Activated naive CD8-positive, alpha-beta T cell treated with anti-CD3 and anti-CD28 coated beads, Interleukin-2, amount 50 U/mL, for 24 hours (primary cell): ENCODE measurements at places on chromosomes 2 and 18.

DNA sequence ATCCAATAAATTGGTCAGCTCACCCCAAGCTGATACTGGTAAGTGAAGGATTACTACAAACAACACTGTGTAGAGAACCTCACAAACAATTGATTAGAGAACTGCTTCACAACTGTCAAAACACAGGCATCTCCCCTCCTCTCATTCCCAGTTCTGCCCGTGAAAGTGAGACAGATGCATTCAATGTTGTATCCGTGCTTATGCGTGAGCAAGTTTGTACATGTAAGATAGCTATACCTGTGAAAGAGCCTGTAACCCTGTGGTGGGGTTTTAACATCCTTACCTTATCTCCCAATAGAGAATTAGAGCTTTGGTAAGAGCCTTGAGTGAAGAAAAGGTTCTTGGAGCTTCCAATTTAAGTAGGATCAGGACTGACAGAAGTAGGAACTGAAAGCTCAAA, 9.1 kb downstream of the MARCHF4 start:
- DNase-seq = no peak
- peaks cover 2% of the 10 kb centered on the region for H3K27me3 ChIP-seq
- H3K4me3 ChIP-seq = no peak overlapping the region
- H3K27ac ChIP-seq = no peak overlapping the region

DNA sequence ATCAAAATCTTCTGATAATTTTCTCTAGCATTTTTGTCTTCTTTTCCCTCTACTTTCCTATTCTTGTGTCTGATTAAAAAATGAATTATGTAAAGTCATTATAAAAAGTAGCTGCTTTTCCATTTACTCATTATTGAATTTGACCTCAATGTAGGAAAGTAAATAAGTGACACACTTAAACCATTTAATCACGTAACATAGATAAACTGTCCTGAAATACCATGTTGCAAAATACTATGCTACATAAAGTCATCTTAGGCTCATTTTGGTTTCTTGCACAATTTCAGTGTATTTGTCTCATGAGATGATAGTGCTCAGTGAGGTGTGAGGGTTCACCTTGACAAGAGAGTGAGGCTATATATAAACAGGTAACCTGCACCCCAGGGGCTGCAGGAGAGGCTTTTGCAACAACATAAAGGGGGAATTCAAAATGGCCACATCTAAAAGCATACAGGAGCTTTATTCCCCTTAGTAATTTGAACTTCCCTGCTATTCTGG, 502.7 kb downstream of the RNF144A start:
- no peak overlapping the region for H3K4me3 ChIP-seq
- no peak overlapping the region for H3K27ac ChIP-seq
- peaks cover 3% of the 10 kb centered on the region for H3K4me1 ChIP-seq

DNA sequence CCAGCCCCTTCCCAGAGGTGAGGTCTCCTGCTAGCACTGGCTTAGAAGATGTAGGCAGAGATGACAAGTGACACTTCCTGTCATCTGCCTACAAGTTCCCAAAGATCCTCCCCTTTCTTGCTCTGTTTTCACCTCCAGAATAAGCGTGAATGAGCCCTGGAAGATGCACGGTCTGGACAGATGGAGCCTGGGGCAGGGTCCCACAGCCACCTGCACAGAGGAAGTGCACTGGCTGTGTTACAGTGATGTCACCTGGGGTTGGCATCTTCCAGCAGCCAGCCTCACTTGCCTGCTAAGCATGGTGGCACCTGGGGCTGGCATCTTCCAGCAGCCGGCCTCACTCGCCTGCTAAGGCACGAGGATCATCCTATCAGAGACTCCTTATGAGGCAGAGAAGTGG, 32.3 kb downstream of the TMEM18 start:
- H3K27me3 ChIP-seq = peaks cover 11% of the 10 kb centered on the region
- no peaks in the 10 kb centered on the region for H3K36me3 ChIP-seq
- no peak overlapping the region for H3K4me3 ChIP-seq
- no peaks in the 10 kb centered on the region for H3K4me1 ChIP-seq
- no peak overlapping the region for H3K27ac ChIP-seq
- DNase-seq = no peak

- no peaks in the 10 kb centered on the region for H3K4me1 ChIP-seq
- DNase-seq = no peak
- H3K36me3 ChIP-seq = no peaks in the 10 kb centered on the region
- H3K27ac ChIP-seq = no peak overlapping the region
- H3K4me3 ChIP-seq = no peak overlapping the region
- H3K27me3 ChIP-seq = peaks cover 5% of the 10 kb centered on the region
Observed at GRCh38 chr2:240711701-240712100, 20.0 kb downstream of the AQP12A start.

DNA sequence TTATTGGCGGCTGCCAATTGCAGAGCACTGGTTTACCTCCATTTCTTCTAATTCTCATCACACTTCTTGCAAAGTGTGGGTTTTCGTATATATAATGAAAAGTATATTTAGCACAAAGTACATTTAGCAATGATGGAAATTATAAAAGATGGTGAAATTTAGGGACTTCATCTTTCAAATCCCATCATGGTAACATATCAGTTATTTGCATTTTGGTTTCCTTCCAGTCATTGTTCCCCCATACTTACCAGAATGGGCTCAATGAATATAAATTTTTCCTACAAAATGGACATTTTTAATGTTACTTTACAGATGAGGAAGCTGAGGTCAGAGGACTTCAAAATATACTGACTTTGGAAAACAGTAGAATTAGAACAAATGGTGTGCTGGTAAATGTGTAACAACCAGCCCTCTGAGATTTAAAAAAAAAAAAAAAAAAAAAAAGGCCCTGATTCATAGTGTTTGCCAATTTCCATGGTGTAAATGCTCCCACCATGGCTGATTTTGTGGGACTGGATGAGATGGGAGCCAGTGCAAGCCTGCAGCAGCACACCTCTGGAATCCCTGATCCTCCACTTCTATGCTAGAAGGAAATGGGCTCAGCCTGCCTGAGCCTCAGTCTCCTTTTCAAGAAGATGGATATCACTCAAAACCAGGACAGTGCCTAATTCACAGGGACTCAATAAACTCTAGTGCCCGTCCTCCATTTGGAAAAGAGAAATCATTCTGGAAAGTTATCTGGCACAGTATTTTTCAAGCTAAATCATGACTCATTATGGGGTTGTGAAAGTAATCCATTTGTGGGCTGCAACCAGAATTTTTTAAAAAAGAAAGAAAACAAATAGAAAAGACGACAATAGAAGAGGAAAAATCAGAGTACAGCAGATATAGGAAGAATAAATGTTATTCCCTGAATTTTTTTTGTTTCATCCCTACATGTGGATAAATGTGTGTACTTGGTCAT, 34.0 kb downstream of the LBH start:
- peaks cover 28% of the 10 kb centered on the region for H3K36me3 ChIP-seq
- peak overlapping the region; percentile 76 for H3K4me3 ChIP-seq
- H3K27me3 ChIP-seq = no peaks in the 10 kb centered on the region
- no peak for DNase-seq
- peak overlapping the region; percentile 94 for H3K27ac ChIP-seq
- H3K4me1 ChIP-seq = peaks cover 94% of the 10 kb centered on the region

GRCh38 chr18:65018184-65018583, 732.6 kb upstream of the CDH7 start:
- H3K27ac ChIP-seq = no peak overlapping the region
- no peaks in the 10 kb centered on the region for H3K4me1 ChIP-seq
- no peak overlapping the region for H3K4me3 ChIP-seq
- no peaks in the 10 kb centered on the region for H3K36me3 ChIP-seq
- DNase-seq = no peak

DNA sequence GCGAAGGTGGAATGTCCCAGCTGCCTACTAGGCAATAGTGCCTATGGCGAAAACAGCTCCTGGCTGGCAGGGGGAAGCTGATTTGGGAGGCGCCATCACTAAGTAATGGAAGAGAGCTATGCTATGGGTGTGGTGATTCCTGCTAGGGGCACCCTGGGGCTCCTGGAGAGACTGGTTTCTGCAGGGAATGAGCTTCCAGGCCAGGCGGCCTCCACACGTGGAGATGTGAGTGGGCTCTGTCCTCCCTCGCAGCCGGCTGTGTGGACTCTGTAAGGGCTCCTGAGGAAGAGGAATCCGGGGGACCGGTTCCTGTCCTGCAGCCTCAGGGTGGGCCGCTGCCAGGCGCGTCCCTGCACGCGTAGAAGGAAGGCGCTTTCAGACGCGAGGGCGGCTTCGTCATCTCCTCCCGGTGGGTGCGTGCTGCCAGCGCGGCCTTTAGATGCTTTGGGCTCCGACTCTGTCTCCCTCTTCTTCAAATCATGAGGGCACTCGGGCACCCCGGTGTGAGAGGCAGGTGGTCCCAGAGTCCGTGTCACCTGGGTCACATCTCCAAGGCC, 55.5 kb upstream of the ANKRD62 start:
- H3K4me1 ChIP-seq = peaks cover 11% of the 10 kb centered on the region
- H3K27ac ChIP-seq = no peak overlapping the region
- peaks cover 19% of the 10 kb centered on the region for H3K27me3 ChIP-seq
- no peaks in the 10 kb centered on the region for H3K36me3 ChIP-seq
- DNase-seq = peak; percentile 46
- peak overlapping the region; percentile 38 for H3K4me3 ChIP-seq

DNA sequence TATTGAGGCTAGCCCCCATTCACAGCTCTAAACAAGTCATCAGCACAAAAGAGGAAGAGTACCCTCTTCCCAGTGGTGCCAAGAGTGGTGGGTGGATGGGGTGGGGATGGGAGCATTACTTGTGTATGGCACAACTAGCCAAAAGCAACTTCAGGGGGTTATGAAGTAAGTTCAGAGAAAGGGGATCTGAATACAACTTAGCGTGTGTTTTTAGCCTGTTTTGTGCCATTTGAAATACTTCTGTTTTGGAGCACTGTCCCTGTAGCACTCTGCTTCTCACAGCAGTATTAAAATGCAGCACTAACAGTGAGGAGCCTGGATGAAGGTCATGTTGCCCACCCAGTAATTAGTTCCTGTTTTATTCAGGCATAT, 113.5 kb downstream of the CRIM1 start:
- H3K36me3 ChIP-seq = peaks cover 37% of the 10 kb centered on the region
- no peak overlapping the region for H3K4me3 ChIP-seq
- no peaks in the 10 kb centered on the region for H3K4me1 ChIP-seq

GRCh38 chr2:208142240-208142924, 3.6 kb downstream of the CRYGB start:
- DNase-seq = no peak
- no peak overlapping the region for H3K4me3 ChIP-seq
- H3K36me3 ChIP-seq = no peaks in the 10 kb centered on the region
- no peaks in the 10 kb centered on the region for H3K4me1 ChIP-seq
- H3K27me3 ChIP-seq = no peaks in the 10 kb centered on the region

DNA sequence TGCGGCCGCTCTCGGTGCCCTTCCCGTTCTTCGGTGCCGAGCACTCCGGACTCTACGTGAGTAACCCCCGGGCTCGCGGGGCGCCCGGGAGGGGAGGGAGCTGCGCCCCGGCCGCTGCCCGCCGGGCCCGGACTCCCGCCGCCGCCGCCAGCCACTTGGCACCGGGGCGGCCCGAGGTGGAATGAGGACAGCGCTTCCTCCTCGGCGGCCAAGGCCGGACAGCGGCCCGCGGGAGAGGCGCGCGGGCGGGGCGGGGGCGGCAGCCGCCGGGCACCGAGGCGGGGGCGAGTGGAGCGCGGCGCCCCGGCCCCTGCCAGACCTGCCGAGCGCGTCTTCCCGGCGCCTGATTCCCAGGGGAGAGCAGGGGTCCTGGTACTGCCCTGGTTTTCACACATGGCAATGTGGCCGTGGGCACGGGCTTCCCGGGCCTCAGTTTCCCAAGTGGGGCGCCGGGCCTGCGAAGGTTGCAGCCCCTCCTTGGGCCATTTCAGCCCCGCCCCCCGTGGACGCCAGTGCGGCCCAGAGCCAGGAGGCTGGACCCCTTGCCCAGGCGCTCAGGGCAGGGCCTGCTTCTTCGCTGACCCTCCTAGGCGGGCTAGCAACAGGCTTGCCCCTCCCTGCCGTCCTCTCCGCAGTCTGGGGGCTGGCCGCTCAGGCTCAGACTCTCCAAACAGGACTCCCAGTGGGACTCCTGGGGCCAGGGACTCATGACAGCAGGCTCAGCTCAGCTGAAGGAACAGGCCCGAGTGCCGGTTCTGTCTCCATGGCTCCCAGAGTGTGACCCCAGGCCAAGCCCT, 775 bp downstream of the SNED1 start:
- no peak for DNase-seq
- H3K36me3 ChIP-seq = no peaks in the 10 kb centered on the region
- peaks cover 17% of the 10 kb centered on the region for H3K27me3 ChIP-seq
- peaks cover 9% of the 10 kb centered on the region for H3K4me1 ChIP-seq
- peak overlapping the region; percentile 3 for H3K4me3 ChIP-seq
- H3K27ac ChIP-seq = no peak overlapping the region

DNA sequence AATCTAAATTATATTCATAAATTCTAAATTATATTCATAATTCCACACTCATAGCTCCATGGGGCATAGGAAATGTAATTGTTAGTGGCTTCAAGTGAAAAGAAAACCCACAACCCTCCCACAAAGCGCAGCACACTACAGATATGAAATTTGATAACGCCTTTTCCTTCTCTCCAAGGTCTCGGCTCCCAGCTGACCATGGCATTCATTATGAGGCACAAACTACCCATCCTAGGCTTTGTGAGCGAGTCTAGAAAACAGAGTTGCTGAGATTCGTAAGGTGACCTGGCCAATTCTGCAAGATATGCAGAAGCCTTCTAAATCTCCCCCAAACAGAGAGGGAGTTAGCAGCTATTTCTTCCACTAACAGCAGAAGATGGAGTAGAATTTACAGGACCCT, 5.4 kb downstream of the NPPC start:
- H3K36me3 ChIP-seq = no peaks in the 10 kb centered on the region
- no peak for DNase-seq
- H3K27ac ChIP-seq = no peak overlapping the region
- peaks cover 19% of the 10 kb centered on the region for H3K27me3 ChIP-seq
- peaks cover 1% of the 10 kb centered on the region for H3K4me1 ChIP-seq
- no peak overlapping the region for H3K4me3 ChIP-seq

DNA sequence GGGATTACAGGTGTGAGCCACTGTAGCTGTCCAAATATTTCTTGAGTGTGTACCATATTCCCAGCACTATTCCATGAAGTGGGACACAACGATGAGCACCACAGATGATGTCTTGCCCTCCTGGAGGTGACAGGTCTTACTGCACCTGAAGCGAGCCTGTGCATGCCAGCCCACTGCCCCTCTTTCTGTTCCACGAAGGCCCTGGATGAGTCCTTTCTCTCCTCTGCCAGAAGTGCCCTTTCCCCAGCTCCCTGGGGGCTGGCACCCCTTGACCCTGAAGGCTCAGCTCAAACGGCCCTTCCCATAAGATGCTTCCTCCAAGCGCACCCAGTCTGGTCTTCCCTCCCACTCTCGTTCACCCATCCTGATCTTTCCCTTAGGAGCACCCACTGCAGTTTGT, 5.5 kb downstream of the ATP6V1B1 start:
- H3K4me1 ChIP-seq = no peaks in the 10 kb centered on the region
- DNase-seq = no peak
- H3K36me3 ChIP-seq = no peaks in the 10 kb centered on the region
- H3K27ac ChIP-seq = no peak overlapping the region
- no peak overlapping the region for H3K4me3 ChIP-seq
